ENCODE measurements at places on chromosomes 1 and 21.

DNA sequence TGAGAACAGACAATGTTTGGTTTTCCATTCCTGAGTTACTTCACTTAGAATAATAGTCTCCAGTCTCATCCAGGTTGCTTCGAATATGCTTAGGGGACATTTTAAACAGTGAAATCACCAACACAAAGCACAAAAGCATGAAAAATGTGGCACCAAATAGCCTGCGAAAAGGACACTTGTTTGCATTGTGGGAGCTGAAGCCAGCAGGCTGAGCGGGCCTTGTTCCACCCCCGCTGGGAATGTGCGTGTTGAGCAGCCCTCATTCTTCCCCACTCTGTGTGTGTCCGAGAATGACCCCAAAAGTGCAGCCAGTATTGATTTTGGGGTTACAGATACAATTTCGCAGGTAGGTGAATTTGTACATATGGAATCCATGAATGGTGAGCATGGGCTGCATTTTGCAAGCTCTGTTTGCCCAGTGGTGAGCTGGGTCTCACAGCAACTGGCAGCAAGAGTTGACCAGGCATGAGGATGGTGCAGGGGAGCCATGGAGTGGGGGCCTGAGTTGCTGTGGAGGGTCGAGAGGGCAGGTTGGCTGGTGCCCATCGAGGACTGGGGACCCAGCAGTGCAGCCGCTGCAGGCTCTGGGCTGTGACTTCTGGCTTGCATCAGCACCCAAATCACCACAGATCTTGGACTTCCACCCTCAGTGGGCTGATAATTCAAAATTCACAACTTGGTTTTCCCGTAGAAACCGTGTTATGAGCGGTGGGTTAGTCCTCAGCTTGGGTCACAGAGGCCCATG lies 29.4 kb downstream of the NENF start:
- DNase-seq, result peak; percentile 36

GRCh38 chr1:110063781-110064180 lies 6.7 kb downstream of the ALX3 start:
- no peak for DNase-seq

DNA sequence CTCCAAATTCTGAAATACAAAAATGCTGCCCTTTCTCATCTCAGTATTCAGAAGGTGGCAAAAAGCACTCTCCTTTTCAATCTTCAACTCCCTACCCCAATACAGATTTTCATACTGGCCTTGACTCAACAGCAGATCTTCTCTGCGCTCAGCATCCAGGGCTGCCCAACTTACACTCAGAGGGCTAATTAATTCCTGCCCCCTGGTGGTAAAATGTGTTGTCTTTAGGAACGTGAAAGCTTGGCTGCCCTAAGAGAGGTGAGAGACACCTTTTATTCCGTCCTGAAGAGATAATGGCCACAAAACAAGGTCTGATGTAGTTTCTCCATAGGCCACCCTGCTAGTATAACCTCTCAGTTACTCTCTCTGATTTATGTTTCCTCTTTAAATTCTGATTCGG lies 25.0 kb downstream of the KRTAP24-1 start:
- DNase-seq, result no peak

DNA sequence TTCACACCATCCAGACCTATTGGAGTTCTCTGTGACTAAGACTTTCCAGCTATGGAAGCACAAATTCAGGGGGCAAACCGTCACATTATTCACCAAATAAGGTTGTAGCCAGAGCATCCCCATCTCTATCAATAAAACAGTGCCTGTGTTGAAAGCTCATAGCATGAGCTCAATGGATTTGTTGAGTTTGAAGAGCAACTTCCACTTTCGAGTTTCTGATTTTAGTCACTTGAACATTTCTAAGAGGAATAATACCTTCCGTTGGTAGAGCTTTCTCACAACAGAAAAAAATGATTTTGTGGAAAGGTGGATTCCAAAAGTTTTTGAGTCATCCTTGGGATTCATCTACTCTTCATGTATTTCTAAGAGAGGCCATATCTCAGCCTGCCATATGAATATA lies 13.0 kb upstream of the ELAVL4 start:
- no peak for DNase-seq

DNA sequence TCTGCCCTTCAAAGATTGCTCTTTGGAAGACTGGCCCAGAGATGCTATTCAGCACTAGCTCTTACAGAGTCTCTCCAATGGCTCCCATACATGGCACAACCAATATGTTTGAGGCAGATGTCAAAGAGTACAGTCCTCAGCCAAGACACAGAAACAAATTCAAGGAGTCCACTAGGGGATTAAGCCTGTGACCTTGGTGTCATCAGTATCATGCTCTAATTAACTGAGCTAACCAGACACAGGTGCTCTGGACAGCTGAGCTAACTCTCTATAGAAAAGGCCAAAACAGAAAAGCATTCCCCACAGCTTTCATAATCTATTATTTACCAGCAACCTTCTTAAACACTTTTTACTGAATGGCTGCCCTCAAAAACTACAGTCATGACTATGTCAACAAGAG lies 666.0 kb upstream of the PLXNA2 start:
- DNase-seq, result no peak

DNA sequence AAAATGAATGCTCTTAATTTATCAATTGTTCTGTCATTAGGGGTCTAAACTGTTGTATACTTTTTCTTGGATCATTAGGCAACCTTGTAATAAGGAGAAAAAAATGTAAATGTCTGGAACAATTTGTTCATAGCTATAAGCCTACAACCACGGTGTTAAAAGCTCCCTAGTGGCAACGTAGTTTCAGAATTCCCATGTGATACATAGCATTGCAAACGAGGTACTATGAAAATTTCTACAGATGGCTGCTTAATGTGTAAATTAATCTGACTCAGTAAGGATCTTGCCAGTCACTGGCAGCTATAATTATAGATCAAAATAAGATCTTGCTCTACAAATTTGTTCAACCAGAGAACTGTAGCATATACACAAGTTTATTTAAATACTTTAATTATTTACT lies 304.1 kb upstream of the ADGRL4 start:
- no peak for DNase-seq

DNA sequence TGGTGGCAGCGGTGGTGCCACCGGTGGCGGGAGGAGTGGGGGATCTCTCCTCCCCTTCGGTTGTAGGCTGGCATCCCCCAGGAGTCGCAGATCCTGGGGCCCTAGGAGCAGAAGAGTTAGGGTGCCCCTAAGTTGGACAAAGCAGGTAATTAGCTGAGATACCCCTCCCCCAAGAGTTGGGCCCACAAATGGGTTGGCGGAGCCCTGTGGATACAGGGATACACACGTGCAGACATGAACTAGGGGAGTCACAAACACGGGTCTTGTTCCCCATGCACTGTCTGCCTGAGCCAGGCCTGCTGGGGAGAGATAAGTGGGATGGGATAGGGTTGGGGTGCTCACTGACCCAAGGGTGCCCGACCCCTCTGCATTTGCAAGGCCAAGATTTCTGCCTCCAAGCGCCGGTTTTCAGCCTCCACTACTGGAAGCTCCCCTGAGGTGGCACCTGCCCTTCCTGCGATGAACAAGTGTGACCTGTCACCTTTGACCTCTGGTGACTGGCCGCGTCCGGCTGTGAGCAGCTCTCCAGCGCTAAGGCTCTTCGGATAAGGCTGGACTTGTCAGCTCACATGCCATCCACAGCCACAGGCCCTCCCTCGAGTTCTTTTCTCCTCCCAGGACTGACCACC lies 1.8 kb downstream of the CCDC17 start:
- no peak for DNase-seq

GRCh38 chr21:30818837-30819610 lies 6.0 kb upstream of the KRTAP8-1 start:
- no peak for DNase-seq

GRCh38 chr1:204721373-204722055 lies 36.0 kb upstream of the LRRN2 start:
- no peak for DNase-seq

DNA sequence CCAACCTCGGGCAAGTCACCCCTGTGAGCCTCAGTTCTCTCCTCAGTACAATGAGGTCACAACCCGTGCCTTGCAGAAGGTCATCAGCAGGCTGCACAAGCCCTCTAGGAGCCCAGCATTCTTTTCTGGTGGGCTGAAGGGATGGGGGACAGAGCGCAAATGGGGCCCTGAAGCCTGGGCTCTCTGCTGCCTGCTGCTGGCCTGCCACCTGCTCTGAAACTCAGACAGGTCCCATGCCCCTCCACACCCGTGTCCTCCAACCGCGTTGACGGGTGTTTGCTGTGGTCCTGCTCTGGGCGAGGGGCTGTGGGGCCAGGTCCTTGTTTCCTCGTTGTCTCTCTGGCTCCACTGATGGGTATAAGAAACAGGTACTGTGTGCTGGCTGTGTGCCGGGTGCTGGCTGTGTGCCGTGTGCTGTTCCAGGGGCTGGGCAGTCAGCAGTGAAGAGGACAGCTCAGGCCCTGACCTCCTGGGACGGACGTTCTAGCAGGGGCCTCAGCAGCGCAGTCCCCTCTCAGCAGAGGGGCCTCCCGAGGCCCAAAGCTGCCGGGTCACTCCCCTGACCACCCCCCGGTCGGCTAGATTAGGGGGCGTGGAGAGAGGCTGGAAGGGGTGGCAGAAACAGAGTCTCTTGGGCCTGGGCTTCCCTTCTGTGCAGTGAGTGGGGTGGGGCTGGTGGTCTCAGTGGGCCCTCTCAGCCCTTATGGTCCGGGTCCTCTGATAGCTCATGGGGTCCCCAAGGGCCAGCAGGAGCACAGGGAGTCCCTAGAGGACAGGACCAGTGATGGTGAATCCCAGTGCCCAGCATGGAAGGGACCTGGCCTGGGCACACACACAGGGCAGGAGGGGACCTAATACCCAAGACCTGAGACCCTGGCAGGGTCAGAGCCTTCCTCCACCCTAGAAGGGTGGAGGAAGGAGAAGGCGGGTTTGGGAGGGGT lies 42.1 kb downstream of the DMRTB1 start:
- no peak for DNase-seq

- no peak for DNase-seq
Observed at GRCh38 chr1:224486801-224487583, 52.4 kb upstream of the WDR26 start.

DNA sequence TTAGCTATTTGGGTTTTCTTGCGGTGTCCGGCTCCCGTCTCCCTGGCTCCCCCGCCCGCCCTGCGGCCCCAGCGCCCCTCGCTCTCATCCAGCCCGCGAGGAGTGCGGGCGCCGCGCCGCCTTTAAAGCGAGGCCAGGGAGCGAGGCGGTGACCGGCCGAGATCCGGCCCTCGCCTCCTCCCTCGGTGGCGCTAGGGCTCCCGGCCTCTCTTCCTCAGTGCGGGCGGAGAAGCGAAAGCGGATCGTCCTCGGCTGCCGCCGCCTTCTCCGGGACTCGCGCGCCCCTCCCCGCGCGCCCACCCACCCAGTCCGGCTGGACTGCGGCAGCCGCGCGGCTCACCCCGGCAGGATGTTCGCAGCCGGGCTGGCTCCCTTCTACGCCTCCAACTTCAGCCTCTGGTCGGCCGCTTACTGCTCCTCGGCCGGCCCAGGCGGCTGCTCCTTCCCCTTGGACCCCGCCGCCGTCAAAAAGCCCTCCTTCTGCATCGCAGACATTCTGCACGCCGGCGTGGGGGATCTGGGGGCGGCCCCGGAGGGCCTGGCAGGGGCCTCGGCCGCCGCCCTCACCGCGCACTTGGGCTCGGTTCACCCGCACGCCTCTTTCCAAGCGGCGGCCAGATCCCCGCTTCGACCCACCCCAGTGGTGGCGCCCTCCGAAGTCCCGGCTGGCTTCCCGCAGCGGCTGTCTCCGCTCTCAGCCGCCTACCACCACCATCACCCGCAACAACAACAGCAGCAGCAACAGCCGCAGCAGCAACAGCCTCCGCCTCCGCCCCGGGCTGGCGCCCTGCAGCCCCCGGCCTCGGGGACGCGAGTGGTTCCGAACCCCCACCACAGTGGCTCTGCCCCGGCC lies 492 bp downstream of the HLX start:
- no peak for DNase-seq

- DNase-seq, result no peak
Observed at GRCh38 chr1:90133133-90133532, 138.2 kb downstream of the ZNF326 start.

- DNase-seq, result peak; percentile 57
Observed at GRCh38 chr1:26889551-26890466, at the start of gene GPN2. Gene GPN2 (minus strand): TSS chr1:26890283. CDS start chr1:26890096, 187 bp downstream.

- DNase-seq, result no peak
Observed at GRCh38 chr21:26881504-26882228, 36.5 kb upstream of the ADAMTS1 start.

DNA sequence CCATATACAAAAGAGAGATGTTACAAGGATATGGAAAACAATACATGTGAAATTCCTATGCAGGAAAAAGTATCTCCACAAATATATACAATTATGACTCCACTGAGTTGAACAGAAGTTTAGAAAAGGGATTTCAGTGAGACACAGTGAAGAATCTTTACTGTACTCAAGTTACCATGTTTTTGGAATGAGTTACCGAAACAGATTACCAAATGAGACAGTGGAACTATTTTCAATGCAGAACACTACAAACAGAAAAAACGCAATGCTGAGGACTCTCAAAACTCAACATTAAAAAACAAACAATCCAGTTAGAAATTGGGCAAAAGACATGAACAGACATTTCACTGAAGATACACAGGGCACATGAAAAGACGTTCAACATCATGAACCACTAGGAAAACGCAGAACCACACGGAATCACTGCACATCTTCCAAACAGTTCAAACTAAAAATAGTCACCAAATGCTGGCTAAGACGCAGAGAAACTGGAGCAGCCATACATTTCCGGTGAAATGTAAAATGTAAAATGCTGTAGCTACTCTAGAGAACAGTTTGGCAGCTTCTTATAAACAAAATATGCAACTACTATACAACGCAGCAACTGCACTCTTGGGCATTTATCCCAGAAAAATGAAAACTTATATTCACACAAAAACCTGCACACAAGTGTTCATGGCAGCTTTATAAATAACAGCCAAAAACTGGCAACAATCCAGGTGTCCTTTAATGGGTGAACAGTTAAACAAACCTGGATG lies 118.7 kb downstream of the UBR4 start:
- no peak for DNase-seq

GRCh38 chr1:201358596-201358995 lies 18.9 kb downstream of the TNNT2 start:
- no peak for DNase-seq
